Aortic smooth muscle cell (primary cell): ENCODE measurements at places on chromosomes 5 and 9. TPM values are rescaled to one million over a fixed set of nuclear protein-coding genes. Genes with fewer than 3 reads are reported as not detected.

Gene GABRA6
- not detected in 2 replicates for total RNA-seq

Gene LCN15
- total RNA-seq = not detected in 2 replicates

Gene MEIKIN
- 0.06 TPM in 1 of 2 replicates, not detected in the other for total RNA-seq

Gene CHSY3
- 11.9 and 13.2 TPM in 2 replicates for total RNA-seq
